ENCODE measurements at places on chromosomes 4 and X.

DNA sequence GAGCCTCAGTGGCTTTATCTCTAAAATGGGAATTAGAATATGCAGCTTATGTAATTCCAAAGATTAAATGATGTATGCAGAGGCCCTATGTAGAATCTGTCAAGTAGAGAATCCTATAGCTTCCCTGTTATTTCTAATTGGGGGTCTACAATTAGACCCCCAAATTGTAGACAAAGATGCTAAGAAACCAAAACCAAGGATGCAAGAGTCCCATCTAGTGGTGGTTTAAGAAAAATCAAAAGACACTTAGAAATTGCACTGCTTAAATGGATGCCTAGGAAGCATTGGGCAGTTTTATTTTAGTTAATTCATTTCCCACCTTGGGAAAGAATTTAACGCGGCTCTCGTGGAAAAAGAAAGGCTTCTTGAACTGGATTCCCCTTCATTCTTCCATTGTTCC is 115.2 kb downstream of the GABRA2 start:
- no peak for DNase-seq

- no peak for DNase-seq
Measured at GRCh38 chr4:183438458-183439113, 5.8 kb upstream of the CDKN2AIP start.

GRCh38 chr4:86060341-86060740 is 299.5 kb downstream of the MAPK10 start:
- DNase-seq, result no peak

DNA sequence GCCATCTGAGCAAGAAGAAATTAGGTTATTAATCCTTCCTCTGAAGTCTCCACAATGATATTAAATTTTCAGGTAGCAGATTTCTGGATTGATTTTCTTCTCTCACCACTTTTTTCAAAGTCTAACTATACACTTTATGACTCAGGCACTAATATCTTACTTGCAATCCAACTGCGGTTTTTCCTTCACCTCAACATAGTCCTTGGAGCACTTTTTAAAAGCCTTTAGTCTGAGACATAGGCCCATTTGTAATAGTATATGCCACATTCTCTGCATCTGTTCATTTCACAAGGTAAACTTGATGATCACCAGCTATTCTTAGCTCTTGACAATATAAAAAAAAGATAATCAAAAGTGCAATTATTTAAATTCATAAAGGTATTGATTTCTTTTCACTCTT is 55.9 kb upstream of the EDNRA start:
- DNase-seq, result no peak

- DNase-seq, result no peak
Measured at GRCh38 chr4:106476741-106477140, 108.2 kb upstream of the GIMD1 start.
